ENCODE measurements at places on chromosomes 11 and 22.

- no peak for DNase-seq
Observed at GRCh38 chr11:690738-691633, 4.0 kb downstream of the DEAF1 start.

DNA sequence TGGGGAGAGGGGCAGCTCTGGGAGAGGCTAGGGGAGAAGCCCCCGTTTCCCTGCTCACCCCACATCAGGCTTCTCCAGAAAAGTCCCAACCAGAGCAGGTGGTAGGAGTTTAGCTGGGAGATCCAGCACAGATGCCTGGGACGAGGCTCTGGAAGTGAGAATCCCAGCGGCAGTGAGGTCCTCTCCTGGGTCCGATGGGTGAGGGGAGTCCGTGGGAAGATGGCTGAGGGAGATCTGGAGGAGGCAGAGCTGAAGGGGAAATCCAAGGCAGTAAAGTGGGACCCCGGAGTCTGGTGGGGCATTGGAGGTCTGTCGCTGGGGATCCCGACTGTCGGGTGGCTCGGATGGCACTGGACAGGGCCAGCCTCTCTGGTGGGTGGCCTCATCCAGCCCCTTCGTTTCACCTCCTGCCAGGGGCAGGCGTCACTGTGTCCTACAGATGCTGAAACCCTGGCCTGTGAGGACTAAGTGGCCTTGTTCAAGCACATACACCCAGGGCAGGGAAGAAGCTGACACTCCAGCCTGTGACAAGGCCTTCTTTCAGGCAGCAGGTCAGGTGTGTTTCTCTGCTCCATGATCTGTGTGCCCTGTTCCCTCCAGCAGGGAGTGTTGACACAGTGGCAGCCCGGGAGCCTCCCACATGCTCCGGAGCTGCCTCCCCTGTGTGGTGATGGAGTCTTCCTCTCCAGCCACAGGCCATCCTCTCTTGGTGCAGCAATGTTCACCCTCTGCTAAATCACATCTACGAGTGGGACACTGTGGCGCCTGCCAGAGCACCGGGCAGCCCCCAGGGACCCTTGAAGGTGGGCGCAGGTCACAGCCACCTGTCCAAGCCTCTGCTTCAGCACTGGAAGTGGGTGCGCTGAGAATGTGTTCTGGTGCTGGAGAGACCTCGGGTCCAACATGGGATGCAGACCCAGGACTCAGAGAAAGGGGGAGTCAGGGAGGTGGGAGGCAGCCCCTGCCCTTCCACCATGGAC, 850.8 kb downstream of the BRD1 start:
- DNase-seq = no peak

GRCh38 chr11:57761301-57762234, at the start of gene CTNND1:
TSS of gene CTNND1 (plus strand) at chr11:57761802. CDS start at chr11:57791479, 29,677 bp downstream.
- no peak for DNase-seq

DNA sequence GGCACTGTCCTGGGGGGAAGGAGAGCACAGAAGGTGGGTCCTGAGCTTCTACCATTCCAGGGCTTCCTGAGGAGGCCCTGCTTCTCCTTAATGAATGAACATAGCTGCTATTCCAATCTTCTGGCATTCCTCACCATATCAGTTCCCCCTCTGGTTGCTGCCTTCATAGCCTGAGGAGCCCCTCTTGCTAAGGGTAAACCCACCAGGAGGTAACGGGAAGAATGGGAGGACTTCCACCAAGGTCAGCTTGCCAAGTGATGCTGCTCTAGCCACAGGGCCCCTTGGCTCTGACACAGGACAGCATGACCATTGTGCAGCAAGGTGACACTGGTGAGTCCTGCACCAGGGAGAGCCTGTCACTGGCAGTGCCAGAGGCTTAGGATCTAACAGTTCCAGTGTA, 1022.5 kb downstream of the TBC1D22A start:
- no peak for DNase-seq

- no peak for DNase-seq
Observed at GRCh38 chr11:127926721-127927120, 660.6 kb downstream of the ETS1 start.

- no peak for DNase-seq
Observed at GRCh38 chr22:45059296-45059695, 49.5 kb upstream of the PHF21B start.

DNA sequence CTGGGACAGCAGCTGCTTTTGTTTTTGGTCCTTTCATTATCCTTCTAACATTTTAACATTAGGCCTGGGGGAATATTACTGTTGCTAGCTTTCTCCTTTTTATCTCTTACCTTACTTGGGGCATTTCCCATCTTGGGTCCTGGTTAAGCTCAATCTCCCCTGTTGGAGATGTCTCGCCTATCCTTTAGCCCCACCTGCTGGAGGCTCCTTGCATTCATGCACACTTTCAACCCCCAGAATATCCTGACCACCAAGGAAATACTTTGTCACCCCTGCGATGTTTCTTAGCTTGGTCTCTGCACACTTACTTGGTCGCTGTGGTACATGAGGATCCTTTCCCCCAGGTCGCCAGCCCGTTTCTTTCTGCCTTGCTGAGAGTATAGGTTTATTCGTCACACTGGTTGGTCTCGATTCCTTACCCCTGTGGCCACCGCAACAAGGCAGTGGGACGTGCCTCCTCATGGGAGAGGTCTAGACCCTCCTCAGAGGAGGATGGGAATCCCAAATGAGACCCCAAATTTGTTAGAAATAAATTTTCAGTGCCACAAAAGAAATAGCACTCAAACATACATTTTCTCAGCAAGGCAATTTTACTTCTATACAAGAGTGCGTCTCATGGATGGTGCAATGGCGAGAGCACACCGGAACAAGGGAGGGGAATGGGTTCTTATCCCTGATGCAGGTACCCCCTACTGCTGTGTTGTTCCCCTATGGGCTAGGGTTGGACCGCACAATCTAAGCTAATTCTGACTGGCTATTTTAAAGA, 5.4 kb upstream of the TXN2 start:
- DNase-seq = peak; percentile 59

- DNase-seq = peak; percentile 29
Observed at GRCh38 chr22:43262990-43263644, 76.2 kb upstream of the TTLL12 start.

- no peak for DNase-seq
Observed at GRCh38 chr11:63763496-63764339, 4.9 kb downstream of the ZFTA start.

DNA sequence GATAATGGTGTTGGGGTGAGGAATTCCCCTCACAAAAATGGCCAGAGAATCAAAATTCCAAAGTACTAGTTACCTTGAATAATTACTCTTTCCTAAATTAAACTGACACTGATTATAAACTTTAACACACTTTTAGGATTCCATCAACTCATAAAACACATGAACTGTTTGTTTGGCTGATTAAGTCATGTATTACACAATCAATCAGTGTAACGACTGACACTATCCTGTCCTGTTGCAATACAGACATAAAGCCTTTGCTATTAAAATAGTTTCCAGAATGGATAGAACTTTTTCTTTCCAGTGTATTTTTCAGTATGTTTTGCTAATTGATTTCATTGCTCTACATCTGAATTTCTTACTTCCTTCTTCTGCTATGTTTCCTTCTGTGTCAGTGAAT, 1709.4 kb upstream of the RAG2 start:
- no peak for DNase-seq

Measured in activated CD4-positive, alpha-beta T cell treated with anti-CD3 and anti-CD28 coated beads, Interleukin-2, amount 50 U/mL, for 48 hours (primary cell).